ENCODE measurements at places on chromosomes 3 and 15. TPM values are rescaled to one million over a fixed set of nuclear protein-coding genes. Genes with fewer than 3 reads are reported as not detected.

GRCh38 chr3:195551381-195551978, 8.4 kb upstream of the PPP1R2 start:
- peaks cover 9% of the 10 kb centered on the region for H3K4me1 ChIP-seq
- H3K27me3 ChIP-seq = no peaks in the 10 kb centered on the region
- H3K27ac ChIP-seq = no peak overlapping the region
- no peak for DNase-seq
- no peaks in the 10 kb centered on the region for H3K36me3 ChIP-seq
- no peak overlapping the region for H3K4me3 ChIP-seq

DNA sequence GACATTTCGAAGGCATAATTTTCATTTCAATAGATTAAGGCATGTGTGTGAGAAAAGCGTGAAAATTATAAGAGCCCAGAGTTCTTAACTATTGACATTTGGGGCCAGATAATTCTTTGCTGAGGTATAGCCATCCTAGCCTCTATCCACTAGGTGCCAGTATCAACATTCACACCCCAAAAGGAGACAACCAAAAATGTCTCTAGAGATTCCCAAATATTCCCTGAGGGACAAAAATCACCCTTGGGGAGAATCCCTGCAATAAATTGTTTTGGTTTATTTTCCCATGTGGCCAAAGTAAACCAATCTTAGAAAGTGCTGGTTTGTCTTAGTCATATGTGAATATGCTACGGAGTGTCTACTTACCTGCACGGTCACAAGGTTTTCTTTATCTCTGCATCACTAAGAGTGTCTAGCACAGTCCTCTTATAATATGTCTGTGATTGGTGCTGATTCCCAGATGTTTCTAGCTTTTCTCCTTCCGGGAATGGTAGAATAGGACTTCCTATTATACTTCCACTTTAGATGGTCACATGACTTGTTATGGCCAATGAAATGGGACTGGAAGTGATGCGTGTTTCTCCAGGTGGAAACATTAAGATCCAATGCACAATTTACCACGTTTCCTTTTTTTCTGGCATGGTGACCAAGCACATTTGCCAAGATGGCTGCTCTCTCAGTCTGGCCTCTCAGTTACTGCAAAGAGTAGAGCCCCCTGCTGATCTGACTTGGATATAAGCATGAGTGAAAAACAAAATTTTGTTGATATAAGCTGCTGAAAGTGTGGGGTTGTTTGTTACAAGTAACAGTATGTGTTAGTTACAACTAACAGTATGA, 8.0 kb upstream of the KBTBD8 start:
- peak; percentile 49 for DNase-seq
- no peak overlapping the region for H3K27ac ChIP-seq
- H3K36me3 ChIP-seq = no peaks in the 10 kb centered on the region
- peak overlapping the region; percentile 61 for H3K4me3 ChIP-seq
- H3K4me1 ChIP-seq = no peaks in the 10 kb centered on the region

- no peaks in the 10 kb centered on the region for H3K4me1 ChIP-seq
- no peak overlapping the region for H3K4me3 ChIP-seq
- no peak for DNase-seq
- H3K27ac ChIP-seq = no peak overlapping the region
- no peaks in the 10 kb centered on the region for H3K36me3 ChIP-seq
These were observed 393.1 kb upstream of the ARRDC4 start for GRCh38 chr15:97567411-97567810.

- no peak overlapping the region for H3K4me3 ChIP-seq
- H3K27ac ChIP-seq = no peak overlapping the region
- peak; percentile 67 for DNase-seq
These were observed 54.2 kb upstream of the TMCO5A start for GRCh38 chr15:37880009-37880834.

DNA sequence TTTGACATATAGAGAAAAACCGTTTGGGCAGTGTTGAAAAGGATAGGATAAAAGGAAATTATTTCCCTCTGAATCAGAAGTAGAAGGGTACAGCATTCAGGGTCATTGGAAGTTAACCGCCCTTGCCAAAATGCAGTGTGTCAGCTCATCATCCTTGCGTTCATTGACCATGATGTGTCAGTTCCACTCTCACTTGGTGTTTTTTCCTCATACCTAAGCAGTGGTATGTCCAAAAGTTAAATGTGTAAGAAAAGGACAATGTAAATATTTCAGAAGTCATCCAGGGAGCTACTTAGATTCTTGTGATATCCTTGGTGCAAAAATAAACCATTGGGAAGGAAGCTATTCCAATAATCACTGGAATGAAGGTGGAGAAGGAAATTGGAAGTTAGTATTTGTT, 50.7 kb downstream of the MAP6D1 start:
- peaks cover 38% of the 10 kb centered on the region for H3K36me3 ChIP-seq
- peak overlapping the region; percentile 51 for H3K27ac ChIP-seq
- peak; percentile 84 for DNase-seq
- H3K4me3 ChIP-seq = peak overlapping the region; percentile 37
- H3K27me3 ChIP-seq = no peaks in the 10 kb centered on the region

DNA sequence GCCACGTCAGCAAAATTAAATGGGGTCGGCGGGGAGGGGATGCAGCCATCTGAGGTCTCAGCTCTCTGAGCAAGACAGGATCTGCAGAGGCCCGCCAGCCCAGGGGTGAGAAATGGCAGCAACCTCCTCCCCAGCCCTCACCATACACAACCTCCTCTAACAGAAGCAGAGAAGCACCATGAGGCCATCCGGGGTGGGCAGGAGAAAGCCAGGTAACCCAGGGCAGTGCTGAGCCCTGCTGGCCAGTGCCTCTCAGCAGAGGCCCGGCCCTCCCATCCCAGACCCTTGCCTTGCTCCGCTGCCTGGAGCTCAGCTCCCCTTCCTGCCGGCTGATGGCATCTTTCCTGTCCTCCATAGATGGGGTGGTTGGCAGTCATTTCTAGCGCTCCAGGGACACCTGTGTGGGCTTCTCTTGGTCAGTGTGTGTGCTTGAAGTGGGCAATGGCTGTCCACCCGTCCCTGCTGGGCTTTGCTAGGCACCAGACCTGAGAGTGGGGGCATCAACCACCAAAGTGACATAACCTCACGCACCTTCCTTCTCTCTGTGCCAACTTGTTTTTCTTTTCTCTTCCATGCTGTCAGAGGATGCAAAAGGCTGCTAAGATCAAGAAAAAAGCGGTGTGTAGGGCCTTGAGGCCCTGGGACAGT, 175.8 kb downstream of the NSMCE3 start:
- no peak for DNase-seq
- H3K4me3 ChIP-seq = no peak overlapping the region
- no peak overlapping the region for H3K27ac ChIP-seq

- H3K27ac ChIP-seq = no peak overlapping the region
- H3K4me3 ChIP-seq = no peak overlapping the region
- H3K4me1 ChIP-seq = peaks cover 27% of the 10 kb centered on the region
- H3K27me3 ChIP-seq = no peaks in the 10 kb centered on the region
These were observed 28.7 kb downstream of the CMTM7 start for GRCh38 chr3:32420126-32421038.

GRCh38 chr3:155805802-155806618, at the start of gene C3orf33:
TSS of gene C3orf33 (minus strand) at chr3:155806278. CDS start at chr3:155806252, 26 bp downstream.
- H3K4me3 ChIP-seq = peak within 1 kb of the TSS; percentile 86
- peak within 1 kb of the TSS; percentile 33 for H3K27ac ChIP-seq
- peak; percentile 84 for DNase-seq
- no peaks in the 10 kb centered on the region for H3K36me3 ChIP-seq
- H3K4me1 ChIP-seq = peaks cover 24% of the 10 kb centered on the region
- no peaks in the 10 kb centered on the region for H3K27me3 ChIP-seq

- H3K36me3 ChIP-seq = no peaks in the 10 kb centered on the region
- no peaks in the 10 kb centered on the region for H3K27me3 ChIP-seq
- DNase-seq = peak; percentile 72
These were observed at the start of gene CA12 for GRCh38 chr15:63381301-63382204. TSS of gene CA12 (minus strand) at chr15:63381846. CDS start at chr15:63381720, 126 bp downstream.

- DNase-seq = no peak
- H3K4me3 ChIP-seq = no peak overlapping the region
- 0 out of 2 replicates have a peak, but pooled peaks cover 12% of the 10 kb centered on the region for H3K4me1 ChIP-seq
- H3K27me3 ChIP-seq = peaks cover 3% of the 10 kb centered on the region
- H3K27ac ChIP-seq = no peak overlapping the region
These were observed 37.7 kb upstream of the SEC61A1 start for GRCh38 chr3:128014548-128014947.

- H3K4me1 ChIP-seq = no peaks in the 10 kb centered on the region
- DNase-seq = no peak
- no peaks in the 10 kb centered on the region for H3K36me3 ChIP-seq
- no peak overlapping the region for H3K4me3 ChIP-seq
- H3K27me3 ChIP-seq = no peaks in the 10 kb centered on the region
These were observed 71.7 kb downstream of the DMXL2 start for GRCh38 chr15:51550841-51551240.

DNA sequence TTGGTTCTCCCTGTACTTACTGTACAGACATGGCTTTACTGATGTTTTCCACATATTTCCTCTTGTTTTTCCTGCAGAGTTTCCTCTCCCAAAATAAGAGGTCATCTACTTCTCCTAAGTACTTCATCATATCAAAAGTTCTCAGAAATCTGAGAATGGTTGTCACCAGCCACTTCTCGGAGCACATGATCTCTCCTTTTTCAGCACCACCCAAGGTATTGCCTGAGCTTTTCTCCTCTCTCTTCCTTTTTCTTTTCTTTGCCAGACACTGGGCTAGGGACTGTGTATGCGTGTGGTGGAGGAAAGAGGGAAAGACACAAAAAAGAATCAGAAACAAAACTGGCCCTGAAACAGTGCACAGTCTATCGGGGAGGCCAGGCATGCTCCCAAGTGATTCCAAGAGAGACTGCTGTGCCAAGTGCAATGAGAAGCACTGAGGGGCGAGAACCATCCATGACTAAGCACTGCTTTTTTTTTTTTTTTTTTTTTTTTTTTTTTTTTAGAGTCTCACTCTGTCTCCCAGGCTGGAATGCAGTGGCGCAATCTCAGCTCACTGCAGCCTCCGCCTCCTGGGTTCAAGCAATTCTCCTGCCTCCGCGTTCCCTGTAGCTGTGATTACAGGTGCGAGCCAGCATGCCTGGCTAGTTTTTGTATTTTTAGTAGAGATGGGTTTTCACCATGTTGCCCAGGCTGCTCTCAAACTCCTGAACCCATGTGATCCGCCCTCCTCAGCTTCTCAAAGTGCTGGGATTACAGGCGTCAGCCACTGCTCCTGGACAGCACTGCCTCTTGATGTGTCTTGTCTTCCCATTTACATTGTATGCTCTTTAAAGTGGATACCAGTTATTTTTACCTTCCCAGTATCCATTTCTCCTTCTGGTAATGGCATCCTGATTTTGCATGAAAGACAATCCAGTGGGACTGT, 194.0 kb upstream of the FEZF2 start:
- DNase-seq = peak; percentile 90
- peaks cover 24% of the 10 kb centered on the region for H3K4me1 ChIP-seq
- peak overlapping the region; percentile 32 for H3K4me3 ChIP-seq
- peak overlapping the region; percentile 42 for H3K27ac ChIP-seq
- no peaks in the 10 kb centered on the region for H3K36me3 ChIP-seq
- no peaks in the 10 kb centered on the region for H3K27me3 ChIP-seq

DNA sequence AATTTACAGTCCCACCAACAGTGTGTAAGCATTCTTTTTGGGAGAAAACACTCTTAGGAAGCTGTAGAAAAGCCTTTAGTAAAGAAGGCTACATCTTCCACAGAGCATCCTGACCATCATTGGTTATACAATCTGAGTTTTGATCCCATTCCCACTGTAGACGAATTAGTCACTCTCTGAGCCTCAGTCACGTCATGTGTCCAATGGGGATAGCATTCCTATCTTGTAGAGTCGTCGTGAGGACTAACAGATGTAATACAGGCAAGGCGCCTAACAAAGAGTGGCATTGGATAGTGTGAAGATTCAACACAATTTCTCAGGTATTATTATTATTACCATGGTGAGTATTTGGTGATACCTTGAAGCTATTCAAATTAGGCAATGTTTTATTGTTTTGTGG, 44.0 kb upstream of the ALDH1A3 start:
- H3K4me1 ChIP-seq = no peaks in the 10 kb centered on the region
- DNase-seq = no peak
- no peak overlapping the region for H3K4me3 ChIP-seq
- H3K36me3 ChIP-seq = no peaks in the 10 kb centered on the region
- H3K27ac ChIP-seq = no peak overlapping the region

DNA sequence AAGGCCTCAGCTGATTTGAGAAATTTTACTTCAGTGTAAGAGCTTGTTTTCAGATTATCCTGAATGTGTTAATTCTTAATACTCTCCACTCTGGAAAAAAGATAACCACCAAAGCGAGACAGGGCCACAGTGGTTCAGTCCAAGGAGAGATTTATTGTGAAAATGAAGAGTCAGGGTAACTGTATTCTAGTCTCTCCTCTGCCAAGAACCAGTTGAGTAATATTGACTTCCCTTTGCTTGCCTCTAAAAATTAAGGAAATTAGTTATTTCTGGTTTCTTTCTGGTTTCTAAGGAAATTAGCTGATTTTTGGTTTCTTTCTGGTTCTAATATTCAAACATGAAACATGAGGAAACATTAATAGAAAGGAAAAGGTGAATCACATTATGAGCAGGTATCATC, 34.9 kb downstream of the PPP1R2 start:
- H3K27ac ChIP-seq = no peak overlapping the region
- DNase-seq = no peak
- no peaks in the 10 kb centered on the region for H3K36me3 ChIP-seq
- H3K27me3 ChIP-seq = no peaks in the 10 kb centered on the region
- no peaks in the 10 kb centered on the region for H3K4me1 ChIP-seq
- no peak overlapping the region for H3K4me3 ChIP-seq

GRCh38 chr15:36898536-36899126, 201.7 kb downstream of the MEIS2 start:
- H3K27ac ChIP-seq = no peak overlapping the region
- H3K4me3 ChIP-seq = no peak overlapping the region
- H3K4me1 ChIP-seq = peaks cover 28% of the 10 kb centered on the region

GRCh38 chr3:13657660-13658435, 108.9 kb downstream of the FBLN2 start:
- peak; percentile 75 for DNase-seq
- H3K4me3 ChIP-seq = 0 out of 2 replicates have a peak overlapping the region, but pooled peaks have one; percentile 7
- H3K27me3 ChIP-seq = 0 out of 2 replicates have a peak, but pooled peaks cover 7% of the 10 kb centered on the region
- no peaks in the 10 kb centered on the region for H3K4me1 ChIP-seq
- H3K27ac ChIP-seq = no peak overlapping the region
- no peaks in the 10 kb centered on the region for H3K36me3 ChIP-seq

DNA sequence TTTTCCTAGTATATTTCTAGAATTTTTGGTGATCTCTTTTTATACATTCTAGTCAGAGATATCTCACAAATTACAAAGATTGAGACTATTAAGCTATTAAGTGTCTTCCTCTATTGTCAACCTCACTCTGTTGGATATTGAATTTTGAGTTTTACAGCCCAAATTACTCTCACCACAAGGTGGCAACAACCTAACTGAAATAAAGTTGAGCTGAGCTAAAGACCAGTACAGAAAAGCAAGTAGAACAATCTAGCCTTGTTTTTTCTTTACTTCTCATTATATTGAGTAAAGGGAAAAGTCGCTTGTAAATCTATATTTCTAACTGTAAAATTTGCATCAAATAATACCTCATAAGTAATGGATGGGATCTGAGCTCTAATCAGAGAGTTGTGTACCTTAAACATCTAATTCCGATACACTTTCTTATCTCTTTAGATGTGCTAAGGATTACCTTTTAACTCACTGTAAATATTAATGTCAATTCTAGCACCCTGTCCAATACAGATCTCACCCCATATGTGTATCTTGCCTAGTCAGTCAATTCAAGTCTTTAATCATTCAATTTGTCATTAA, 13.6 kb upstream of the COMMD2 start:
- no peak overlapping the region for H3K4me3 ChIP-seq
- H3K4me1 ChIP-seq = no peaks in the 10 kb centered on the region
- no peak overlapping the region for H3K27ac ChIP-seq

The C3orf49 gene
- not detected for total RNA-seq

The APOD gene
- total RNA-seq = 0.97 TPM

The HDC gene
- not detected for total RNA-seq

The NRROS gene
- not detected for total RNA-seq

The CLDN16 gene
- 0.11 TPM for total RNA-seq

The ARIH2 gene
- 102 TPM for total RNA-seq

The NR2E3 gene
- total RNA-seq = not detected

The CYP11A1 gene
- total RNA-seq = 0.25 TPM
